ENCODE measurements at places on chromosomes 6 and 20. TPM values are rescaled to one million over a fixed set of nuclear protein-coding genes. Genes with fewer than 3 reads are reported as not detected.

Gene NKAIN2
- 1.2 TPM for total RNA-seq

Gene BNIP5
- total RNA-seq: not detected

Gene LRRC1
- 3.9 TPM for total RNA-seq

DNA sequence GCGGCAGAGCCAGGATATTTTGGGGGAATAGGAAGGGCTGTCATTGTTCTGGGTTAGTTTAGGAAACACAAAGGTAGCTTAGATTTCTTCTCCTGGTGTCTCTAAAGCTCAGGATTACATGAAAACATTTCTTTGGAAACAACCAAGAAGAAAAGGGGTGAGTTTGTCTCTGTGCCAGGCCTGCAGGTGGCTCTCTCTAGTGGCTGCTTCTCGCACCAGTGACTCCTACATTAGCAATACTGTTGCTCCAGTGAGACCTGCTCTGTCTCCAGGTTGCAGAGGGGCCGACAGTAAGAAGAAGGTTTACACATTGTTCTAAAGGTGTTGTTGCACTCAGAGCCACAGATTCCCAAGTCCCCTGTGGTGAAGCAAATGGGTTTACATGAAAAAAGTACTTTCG, 104.6 kb upstream of the GLP1R start:
- H3K4me3 ChIP-seq: no peak overlapping the region
- no peak for DNase-seq
- H3K36me3 ChIP-seq: no peaks in the 10 kb centered on the region
- no peaks in the 10 kb centered on the region for H3K4me1 ChIP-seq
- no peak overlapping the region for H3K27ac ChIP-seq

DNA sequence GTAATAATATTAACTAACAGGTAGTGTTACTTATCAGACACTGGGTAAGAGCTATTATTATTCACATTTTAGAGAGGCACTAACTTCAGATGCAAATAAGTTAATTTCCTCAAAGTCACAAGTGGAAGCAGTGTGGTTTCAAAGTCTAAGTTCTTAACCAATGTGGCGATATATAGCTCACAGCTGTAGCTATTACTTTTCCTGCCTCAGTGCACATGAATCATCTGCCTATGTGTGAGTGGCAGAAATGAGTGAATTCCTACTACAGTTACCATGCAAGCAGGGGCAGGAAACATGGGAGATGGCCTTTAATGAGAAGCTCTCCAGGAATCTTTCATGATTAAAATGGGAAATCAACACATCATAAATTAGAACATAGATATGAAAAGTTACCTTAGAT, 126.2 kb upstream of the EYA4 start:
- H3K4me1 ChIP-seq: peaks cover 14% of the 10 kb centered on the region
- H3K36me3 ChIP-seq: no peaks in the 10 kb centered on the region
- H3K27ac ChIP-seq: no peak overlapping the region
- H3K4me3 ChIP-seq: no peak overlapping the region
- H3K27me3 ChIP-seq: no peaks in the 10 kb centered on the region

DNA sequence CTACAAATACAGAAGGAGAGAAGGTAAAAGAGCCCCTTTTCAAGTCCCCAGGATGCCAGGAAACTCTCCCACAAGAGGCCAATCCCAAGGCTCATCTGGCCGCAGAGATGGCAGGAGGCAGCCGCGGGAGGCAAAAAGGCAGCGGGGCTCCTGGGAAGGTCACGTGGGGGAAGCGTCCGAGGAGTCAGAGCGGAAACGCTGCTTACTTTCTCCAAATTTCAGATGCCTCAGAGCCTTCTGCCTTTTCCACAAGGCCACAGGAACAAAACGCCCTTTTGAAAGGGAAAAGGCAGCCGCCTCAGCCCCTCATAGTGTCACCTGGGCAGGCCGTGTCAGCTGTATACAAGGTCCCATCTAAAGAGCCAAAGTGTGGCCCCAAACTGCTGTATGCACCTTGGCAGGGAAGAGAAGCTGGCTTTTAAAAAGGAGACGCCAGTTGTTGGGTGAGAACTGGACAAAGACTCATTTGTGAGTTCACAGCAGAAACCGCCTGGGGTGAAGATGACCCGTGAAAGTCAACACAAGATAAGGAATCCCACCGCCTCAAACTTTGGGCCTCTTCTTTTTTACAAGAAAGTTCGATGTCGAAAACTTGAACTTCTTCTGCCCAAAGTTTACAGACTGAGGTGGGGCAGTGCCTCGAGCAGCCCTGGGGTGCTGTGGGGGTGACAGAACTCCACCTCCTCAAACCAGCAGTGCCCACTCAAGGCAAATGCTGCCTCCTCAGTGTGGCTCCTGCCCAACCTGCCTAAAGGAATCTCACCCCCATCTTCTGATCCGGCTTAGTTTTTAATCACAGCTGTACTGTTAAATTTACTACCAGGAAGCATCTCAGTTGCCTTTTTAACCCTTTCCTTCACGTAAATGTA, 45.4 kb downstream of the EZR start:
- H3K27me3 ChIP-seq: no peaks in the 10 kb centered on the region
- H3K27ac ChIP-seq: peak overlapping the region; percentile 25
- H3K4me3 ChIP-seq: no peak overlapping the region
- peaks cover 22% of the 10 kb centered on the region for H3K4me1 ChIP-seq

DNA sequence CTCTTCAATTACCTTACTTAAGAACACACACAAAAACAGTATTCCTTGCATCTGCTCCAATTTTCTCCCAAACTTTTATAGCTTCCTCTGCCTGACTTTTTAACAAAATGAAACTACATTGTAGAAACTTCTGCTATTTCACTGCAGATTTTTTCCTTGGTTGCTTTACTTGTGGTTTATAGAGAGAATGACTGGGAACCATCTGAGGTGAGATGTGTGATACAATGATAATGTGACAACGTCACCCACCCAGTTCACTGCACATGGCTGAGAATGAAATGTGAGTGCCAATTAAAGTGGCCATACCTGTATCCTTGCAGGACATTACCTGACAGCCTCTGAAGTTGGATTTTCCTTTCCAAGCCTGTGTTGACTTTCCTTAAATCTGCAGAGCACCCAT, 258.4 kb downstream of the CD83 start:
- H3K4me1 ChIP-seq: peaks cover 26% of the 10 kb centered on the region
- DNase-seq: no peak
- H3K27me3 ChIP-seq: no peaks in the 10 kb centered on the region
- no peaks in the 10 kb centered on the region for H3K36me3 ChIP-seq
- H3K27ac ChIP-seq: no peak overlapping the region

DNA sequence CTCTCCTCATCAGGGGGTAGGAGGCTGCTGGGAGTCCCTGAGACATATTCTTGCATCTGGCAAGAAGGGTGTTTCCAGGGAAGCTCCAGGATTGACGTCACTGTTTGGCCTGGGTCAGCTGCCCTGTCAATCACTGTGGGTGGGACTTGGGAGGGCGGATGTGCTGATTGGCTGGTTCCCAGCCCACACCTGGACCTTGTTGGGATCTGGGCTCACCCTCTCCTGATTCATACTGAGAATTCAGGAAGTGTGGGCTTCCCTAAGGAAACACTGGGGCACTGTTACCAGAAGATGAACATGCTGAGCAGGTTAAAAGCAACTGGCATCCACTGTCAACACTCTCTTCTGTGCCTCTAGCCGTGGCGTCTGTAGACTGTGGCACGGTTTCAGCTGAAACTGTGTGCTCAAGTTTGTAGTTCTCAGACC, 36.5 kb downstream of the CDH26 start:
- no peak overlapping the region for H3K4me3 ChIP-seq
- H3K36me3 ChIP-seq: no peaks in the 10 kb centered on the region
- H3K27ac ChIP-seq: no peak overlapping the region
- H3K27me3 ChIP-seq: peaks cover 11% of the 10 kb centered on the region
- no peaks in the 10 kb centered on the region for H3K4me1 ChIP-seq
